ENCODE measurements at places on chromosomes 11 and 22.

GRCh38 chr11:65425105-65425970, 2.7 kb downstream of the NEAT1 start:
- DNase-seq = peak; percentile 68

DNA sequence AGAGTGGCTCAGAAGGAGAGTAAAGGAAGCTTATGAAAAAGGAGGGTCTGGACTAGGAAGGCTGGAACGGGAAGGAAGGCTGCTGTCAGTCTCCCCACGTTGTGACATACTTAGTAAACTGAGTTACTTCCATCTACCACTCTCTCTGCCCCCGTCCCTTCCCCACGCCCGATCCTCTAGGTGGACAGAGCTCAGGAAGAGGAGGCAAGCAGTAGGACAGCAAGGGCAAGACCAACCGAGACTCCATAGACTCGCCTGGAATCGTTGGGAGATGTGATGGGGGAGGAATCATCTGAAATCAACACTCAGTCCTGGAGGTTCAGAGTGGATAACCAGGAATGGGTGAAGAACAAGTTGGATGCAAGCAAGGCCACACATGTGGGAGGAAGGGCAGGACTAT, 240.7 kb downstream of the BUD13 start:
- no peak for DNase-seq

DNA sequence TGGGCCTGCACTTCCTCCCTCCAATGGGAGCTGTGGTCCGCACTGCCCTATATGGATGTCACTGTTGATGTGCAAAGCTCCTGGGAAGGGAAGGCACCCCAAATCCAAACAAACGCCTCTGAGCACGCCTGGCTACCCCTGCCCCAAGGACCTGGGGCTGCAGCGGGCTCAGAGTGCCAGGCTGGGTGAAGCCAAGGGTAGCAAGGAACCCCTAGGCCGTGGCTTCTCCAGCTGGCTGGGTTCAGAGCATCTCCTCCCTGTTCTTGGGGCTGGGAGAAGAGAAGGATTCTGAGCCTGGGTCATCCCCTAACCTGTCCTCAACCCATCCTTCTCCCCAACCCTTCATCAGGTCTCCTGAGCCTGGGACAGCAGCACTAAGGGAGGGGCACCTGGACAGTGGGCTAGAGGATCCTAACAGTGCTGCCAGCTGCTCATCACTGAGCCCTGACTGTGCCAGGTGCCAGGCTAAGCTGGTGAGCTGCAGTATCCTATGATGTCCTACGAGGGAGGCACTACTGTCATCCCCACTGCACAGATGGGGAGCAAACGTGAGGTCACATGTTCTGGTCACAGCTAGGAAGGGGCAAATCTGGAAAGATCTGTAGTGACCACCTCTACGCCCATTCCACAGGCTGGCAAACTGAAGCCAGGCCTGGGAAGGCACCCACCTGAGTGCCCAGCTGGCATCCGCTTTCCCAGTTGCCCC, 3.0 kb downstream of the SSTR3 start:
- no peak for DNase-seq

DNA sequence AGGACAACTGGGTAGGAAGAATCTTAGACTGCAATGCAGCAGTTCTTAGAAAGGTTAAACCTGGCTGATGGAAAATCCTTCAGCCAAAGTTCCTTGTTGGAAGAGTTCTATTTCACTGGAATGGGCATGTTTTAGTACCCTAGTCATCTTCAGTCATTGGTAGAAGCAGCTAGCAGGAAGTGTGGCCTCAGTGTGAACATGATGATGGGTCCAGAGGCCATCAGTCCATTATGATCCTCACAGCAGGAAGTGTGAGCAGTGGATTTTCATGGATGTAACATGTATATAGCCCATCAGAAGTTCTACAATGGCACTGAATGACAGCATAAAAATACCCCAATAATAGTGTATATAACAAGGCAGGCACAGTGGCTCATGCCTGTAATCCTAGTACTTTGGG, 35.9 kb upstream of the PDE3B start:
- DNase-seq = no peak

DNA sequence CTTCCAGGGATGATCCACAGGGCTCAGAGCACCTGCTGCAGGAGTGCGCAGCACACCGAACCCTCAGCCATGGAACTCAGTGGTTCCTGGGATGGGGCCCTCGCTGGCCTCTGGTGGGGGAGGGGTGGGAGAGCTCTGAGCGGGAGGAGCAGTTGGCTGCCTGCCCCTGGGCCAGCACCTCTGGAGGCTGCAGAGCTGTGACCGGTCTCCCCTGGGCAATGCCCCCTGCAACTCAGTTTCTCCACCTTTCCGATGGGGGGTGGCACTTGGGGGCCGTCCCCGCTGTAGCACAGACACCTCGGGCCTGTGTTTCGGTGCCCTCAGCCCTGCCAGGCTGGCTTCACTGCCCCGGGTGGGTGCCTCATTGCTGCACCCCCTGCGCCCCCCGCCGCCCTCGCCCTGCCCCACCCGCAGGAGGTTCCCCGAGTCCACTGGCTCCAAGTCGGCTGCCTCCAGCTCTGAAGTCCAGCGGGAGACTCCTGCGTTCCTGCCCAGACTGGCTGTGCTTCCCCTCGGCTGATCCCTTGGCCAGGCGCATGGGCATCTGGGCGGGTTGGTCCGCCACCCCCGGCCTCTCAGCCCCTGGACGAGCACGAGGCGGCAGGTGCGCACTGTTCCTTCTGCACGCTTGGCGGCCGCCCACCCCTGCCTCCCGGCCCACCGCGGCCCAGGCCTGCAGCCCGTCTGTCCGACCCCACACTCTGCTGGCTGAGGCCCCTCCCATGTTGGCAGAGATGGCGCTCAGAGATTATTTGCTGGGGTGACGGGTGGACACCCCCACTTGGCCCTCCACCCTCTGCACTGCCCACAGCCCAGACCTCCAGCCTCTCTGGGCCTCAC, 1.8 kb downstream of the MUC6 start:
- DNase-seq = no peak
